KBM-7 (cell line): ENCODE measurements at places on chromosomes 3 and 15.
A peak's percentile ranks its signal among the peaks of the same experiment; 100 is the strongest.

DNA sequence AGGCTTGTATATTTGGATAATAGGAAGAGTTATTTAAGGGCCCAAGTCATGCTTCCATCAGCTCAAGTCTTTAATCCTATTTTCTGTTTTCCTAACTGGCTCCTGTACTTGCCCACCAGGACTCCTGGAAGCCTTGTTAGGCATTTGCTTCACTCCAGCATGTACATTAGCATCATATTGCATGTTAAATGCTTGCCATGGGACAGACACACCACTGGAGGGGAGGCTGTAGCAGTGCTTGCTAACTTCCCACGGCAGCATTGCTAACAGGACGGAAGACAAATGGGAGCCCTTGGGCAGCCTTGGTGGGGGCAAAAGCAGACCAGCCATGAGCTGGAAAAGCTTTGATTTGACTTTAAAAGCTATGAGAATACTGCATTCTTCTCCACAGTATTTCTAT lies 6.1 kb downstream of the TMOD2 start:
- no peak for DNase-seq

DNA sequence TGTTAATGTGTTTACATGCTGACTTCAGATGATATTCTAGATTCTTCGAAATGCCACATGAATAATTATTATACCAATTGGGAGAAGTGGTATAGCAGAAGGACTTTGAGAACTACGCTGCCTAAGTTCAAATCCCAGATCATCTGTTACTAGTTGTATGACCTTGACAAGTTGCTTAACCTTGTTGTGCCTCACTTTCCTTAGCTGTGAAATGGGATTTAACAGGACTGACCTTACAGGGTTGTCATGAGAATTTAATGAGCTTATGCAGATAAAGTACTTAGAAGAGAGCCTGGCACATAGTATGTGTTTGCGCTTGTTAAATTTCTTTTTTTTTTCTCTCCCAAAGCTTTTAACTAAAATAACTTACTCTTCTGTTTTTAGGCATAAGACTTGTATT lies 24.4 kb downstream of the WDR76 start:
- no peak for DNase-seq

DNA sequence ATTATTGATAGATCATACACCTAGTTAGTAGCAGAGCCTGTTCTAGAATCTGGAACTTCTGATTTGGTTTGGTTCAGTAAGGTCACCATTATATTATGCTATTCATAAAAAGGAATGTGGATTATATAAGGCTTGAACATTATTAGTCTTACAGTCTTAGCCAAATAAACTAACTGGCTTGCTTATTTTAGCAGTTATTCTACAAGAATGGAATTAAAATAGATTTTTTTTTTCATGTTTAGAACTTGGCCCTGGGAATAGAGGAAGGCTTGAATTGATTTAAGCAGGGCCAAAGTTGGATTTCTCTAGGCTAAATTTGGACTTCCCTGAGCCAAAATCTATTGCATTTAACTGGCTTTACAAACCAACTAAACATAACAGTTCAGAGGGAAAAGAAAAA lies 24.4 kb downstream of the DTWD1 start:
- no peak for DNase-seq

- DNase-seq = no peak
Measured at GRCh38 chr3:81308306-81308705, 453.1 kb downstream of the GBE1 start.

GRCh38 chr15:69055251-69055650 lies 40.8 kb downstream of the NOX5 start:
- no peak for DNase-seq

DNA sequence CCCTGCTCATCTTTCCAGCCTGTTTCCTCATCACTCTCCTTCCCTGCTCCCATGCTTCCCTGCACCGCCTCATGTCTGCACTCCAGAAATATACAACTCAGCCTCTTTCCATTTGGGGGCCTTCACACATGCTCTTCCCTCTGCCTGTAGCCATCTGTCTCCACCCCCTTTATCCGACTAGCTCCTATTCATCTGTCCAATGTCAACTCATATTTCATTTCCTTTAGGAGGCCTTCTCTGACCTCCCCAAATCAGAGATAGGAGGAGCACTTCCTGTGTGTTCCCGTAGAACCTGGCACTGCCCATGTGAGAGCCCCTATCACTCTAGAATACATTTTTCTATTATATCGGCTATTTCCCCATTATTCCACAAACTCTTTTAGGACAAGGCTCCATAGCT lies 10.6 kb downstream of the ATP8B4 start:
- DNase-seq = peak; percentile 67

DNA sequence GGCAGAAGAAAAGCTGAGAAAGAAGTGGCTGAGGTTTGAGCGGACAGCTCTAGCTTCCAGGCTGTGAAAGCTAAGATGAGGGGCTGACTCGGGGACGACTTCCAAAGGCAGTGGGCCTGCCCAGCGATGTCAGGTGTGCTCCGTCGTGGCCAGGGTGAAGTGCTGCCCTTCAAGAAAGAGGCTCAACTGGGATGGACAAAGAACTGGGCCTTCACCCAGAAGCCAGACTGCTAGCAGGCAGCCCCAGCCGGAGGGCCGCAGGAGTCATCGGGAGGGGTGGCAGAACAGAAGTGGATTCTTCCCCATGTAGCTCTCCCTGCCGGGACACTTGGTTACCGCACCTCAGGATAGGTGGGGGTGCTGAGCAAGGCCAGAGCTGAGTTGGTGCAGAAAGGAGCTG lies 13.1 kb upstream of the SEC13 start:
- no peak for DNase-seq

DNA sequence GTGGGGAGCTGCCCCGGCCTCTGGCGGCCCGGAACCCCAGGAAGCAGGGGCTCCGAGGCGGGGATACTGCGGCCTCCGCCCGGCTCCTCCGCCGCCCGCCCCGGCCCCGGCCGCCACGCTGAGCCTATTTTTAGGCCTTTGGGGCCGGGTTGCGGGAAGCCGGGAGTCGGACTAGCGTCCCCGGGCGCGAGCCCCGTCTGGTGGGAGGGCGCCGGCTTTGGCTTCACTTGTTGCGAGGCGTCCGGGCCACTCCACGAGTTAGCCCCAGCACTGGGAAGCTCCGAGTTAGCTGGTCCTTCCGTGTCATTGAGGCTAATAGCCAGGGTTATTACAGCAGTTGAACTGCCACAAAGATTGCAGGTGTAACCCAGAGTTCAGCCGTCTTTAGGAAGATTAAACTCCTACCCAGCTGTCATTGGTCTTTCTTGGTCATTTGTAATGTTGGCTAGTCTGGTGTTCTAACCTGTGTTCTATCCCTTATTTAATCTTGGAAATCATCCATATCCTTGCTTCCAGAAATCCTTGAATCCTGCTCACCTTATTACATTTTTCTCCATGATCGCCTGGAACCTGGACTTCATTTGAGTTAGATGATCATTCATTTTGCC lies 791 bp downstream of the GYG1 start:
- peak; percentile 41 for DNase-seq

DNA sequence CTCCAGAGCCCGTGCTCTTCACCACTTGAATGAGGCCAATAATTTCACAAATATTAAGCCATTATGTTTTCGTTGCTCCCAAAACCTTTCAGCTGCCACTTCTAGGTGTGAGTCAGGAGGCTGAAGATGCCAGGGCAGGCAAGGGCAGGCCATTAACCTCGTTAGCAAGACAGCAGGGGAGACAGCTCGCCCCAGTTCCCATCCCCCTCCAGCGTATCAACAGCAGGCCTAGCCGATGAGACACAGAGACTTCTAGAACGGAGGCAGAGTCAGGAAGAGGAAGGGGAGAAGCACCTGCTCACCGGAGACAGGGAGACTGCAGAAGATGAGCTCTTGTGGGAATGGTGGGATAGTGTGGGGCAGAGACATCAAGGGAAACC lies 28.0 kb upstream of the PLA2G4E start:
- no peak for DNase-seq

DNA sequence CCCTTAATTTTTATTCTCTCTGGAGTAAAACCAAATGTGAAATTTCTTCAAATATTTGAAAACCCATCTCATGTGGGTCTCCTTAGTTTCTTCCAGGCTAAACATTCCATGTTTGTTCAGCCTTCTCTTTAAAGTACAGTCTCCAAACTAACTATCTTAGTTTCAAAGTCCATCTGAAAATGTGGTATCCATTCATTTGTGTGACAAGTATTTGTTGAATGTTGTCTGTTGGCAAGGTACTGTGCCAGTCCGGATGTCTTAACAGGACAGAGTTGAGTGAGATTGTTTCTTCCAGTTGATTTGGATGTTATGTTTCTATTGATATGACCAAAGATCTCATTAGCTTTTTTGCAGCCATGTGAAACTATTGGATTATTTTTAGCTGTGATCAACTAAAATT lies 347.4 kb downstream of the THSD4 start:
- no peak for DNase-seq

GRCh38 chr15:57235873-57236272 lies 140.4 kb upstream of the CGNL1 start:
- DNase-seq = peak; percentile 10

GRCh38 chr3:42661593-42662022 lies 8.1 kb downstream of the ZBTB47 start:
- DNase-seq = no peak

GRCh38 chr3:134363381-134363755 lies 10.9 kb downstream of the AMOTL2 start:
- no peak for DNase-seq

- DNase-seq = peak; percentile 55
Measured at GRCh38 chr3:9398700-9399336, 1.4 kb downstream of the SETD5 start.

DNA sequence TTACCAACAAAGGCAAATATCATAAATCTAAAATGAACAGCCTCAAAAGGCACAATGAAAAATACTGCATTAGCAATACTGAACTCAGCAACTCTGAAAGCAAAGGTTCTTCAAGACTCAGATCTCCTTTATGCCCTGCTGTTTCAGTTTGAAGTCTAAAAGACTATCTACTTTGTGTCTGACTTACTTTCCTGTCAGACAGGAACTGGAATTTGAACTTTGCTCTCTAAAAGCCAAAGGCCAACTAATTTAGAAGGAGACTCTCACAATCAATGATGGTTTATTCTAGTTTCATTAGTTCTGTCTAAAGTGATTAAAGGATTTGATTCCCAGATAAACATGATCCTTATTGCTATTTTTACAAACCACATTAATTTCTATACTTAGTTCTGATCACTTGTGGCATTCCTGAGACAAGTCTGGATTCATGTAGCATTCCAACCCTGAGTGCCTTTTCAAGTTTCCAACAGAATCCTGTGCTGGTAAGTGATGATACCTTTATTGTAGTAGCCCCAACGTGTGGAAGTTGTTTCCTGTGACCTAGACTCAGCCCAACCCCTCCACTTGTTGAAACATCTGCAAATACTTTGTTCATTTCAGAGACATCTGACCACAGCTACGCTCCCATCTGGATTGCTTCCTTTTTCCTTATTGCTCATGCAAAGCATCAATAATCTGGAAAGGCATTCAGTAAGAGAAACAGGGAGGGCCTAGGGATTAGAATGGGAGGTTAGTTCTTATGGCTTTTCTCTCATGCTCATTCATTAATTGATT lies 14.9 kb upstream of the LEKR1 start:
- no peak for DNase-seq

GRCh38 chr3:171950373-171950772 lies 89.0 kb upstream of the FNDC3B start:
- no peak for DNase-seq

DNA sequence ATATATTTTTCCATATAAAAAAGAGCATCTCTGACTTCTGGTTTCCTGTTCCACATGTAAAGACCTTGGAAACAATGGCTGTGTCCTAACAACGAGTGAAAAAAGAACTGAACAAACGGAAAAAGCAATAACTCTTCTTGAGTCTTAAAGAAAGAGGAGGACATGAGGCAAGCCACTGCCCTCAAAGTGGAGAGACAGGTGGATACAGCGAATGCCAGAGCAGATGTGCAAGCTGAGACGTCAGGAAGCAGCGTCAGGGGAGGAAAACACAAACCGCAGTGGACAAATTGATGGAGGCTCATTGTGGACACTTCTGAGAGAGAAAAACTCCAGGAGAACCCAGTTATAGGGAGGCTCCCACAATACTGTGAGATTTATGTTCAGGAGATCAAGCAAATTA lies 208.0 kb upstream of the MME start:
- DNase-seq = peak; percentile 24

GRCh38 chr15:45668386-45668785 lies 33.6 kb downstream of the SQOR start:
- DNase-seq = no peak

DNA sequence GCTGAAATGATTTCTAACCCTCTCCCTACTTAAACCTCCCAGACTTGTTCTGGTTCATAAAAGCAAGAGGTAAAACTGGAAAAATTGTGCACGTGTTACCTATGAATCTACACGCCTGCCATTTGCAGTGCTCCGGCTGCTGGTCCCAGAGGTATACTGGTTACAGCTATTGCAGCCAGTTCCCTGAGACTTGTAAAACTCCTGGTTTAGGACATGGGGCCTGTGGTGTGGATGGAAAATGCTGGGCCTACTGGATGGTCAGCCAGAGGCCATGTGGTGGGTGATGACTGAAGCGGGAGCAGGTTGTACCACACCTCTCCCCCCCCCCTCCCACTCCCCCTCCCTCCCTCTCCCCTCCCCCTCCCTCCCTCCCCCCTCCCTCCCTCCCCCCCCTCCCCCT lies 45.0 kb downstream of the SENP2 start:
- no peak for DNase-seq

DNA sequence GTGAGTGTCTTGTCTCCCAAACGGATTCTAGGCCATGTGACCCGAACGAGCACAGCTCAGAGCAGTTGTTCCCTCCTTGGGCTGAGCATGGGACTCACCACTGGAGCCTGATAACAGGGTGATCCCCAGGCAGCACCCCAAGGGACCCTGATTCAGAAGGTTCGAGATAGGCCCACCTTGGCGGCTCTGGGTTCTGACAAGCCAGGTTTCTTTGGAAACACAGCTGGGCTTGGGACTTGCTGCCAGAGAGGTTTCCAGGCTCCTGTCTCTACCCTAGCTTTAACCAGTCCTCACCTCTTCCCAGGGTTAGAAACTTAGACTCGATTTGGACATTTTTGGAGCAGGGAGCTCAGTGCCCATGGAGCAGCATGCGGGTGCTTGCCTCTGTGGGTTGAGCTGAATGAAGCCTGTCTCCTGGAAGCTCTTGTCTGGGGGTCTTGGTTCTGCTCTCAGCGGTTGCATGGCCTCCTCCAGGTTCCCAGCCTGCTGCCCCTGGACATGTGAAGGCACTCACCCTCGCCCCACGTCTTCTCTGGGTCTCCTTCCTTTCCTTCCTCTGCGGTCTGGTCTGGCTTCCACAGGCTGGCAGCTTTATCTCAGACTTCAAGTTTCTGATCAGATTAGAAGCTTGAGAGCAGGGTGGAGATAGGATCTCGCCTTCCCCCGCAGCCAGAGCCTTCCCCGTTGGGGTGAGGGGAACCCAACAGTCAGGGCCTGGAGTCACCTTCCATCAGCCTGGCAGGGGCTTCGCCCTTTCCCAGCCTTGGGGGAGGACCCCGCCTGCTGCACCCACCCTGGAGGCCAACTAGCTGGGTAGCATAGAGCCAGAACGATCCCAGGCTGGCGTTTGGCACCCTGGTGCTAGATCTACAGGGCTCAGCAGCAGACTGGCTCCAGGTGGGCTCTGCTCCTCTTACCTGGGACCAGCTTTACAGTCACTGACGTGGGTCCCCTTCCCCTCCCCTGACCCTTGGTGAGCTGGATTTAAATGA lies 21.0 kb downstream of the PAQR5 start:
- DNase-seq = peak; percentile 75
